ENCODE measurements at places on chromosomes 12 and 14.

DNA sequence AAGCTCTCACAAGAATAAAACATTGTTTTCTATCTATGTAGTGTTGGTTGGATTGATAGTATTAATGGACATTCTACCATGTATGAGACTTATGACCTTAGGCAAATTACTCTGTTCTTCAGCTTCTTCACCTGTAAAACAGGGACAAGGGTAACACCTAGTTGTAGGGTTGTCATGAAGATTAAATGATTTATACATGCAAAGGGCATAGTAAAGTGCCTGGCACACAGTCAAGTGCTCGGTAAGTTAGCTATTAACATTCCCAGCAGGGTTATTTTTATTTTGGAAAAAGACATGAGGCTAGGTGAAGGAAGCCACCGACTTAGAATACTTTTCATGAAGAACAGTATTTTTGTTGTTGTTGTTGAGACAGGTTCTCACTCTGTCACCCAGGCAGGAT lies 71.2 kb upstream of the PLXNC1 start:
- no peak for DNase-seq

GRCh38 chr12:102920271-102920670 lies 3.2 kb upstream of the PAH start:
- no peak for DNase-seq

DNA sequence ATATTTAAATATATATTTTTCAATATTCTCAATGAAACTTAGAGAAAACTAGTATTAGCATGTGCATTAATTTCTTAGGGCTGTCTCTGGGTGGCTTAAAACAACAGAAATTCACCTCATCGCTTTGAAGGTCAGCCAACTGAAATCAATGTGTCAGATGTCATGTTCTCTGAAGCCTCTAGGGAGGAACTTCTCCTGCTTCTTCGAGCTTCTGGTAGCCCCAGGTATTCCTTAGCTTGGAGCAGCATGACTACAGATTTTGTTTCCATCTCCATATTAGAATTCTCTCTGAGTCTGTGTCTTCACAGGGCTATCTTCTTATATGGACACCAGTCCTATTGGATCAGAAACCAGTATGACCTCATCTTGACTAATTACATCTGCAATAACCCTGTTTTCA lies 221.5 kb downstream of the PDZRN4 start:
- DNase-seq = no peak

DNA sequence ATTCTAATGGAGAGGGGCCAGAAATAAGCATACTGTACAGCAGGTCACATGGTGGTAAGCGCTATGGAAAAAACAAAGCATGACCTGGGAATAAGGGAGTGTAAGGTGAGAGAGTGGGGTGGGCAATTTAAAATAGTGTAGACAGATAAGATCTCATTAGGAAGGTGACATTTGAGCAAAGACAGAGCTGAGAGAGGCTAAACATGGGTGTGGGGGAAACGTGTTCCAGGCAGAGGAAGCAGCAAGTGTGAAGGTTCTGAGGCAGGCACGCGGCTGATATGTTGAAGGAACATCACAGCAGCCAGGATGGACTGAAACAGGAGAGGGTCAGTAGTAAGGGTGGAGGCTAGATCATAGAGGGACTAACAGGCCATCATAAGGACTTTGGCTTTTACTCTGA lies 126.8 kb downstream of the SAMD4A start:
- no peak for DNase-seq

DNA sequence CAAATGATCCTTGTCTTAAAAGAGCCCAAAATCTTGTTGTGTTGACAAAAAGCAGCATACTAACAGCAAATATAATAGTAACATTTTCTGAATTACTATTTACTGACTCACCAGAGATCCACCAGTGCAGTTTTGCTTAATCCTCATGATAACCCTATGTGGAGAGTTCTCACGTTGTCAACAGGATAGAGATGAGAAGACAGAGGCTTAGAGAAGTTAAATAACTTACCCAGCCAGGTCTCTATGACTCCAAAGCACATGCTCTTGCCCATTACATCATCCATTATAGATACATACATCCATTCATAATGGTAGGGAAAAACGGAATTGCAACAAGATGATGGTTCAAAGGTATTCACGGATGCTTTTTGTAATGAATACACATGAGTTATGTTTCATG lies 111.9 kb downstream of the PAX9 start:
- no peak for DNase-seq

DNA sequence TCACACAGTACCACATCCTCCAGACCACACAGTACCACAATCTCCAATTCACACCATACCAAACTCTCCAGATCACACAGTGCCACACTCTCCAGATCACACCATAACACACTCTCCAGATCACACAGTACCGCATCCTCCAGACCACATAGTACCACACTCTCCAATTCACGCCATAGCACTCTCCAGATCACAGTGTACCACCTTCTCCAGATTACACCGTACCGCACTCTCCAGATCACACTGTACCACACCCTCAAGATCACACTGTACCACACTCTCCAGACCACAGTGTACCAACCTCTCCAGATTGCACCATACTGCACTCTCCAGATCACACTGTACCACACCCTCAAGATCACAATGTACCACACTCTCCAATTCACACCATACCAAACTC lies 184.9 kb downstream of the NTF3 start:
- DNase-seq = no peak

GRCh38 chr14:94681300-94682060 lies 69.3 kb downstream of the SERPINA3 start:
- DNase-seq = no peak
